ENCODE measurements at places on chromosomes 6 and 20.
A peak's percentile ranks its signal among the peaks of the same experiment; 100 is the strongest.

DNA sequence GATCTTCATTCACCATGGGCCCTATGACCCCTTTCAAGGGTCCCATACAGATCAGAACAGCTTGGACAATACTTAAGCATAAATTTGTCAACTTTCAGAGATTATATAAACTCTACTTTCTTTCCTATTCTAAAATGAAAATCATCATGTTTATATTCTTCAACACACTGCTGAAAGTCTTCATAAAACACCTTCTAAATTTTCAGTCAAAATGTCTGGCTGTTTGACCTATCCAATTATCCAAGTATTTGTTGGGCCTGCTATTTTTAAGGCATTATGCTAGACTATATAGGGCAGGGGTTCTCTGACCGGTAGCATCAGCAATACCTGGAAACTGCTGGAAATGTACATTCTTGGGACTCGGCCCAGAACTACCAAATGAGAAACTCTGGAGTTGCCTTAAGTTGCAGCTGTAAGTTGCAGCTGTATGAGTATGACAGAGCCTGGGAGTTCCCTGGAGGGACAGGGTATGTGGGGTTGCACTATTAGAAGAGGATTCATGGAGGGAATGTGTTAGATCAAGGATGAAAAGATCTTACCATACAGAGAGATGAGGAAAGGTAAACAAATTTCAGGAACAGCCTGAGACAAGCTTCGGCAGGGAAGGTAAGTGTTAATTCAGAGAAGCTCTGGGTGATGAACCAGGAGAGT, 293.0 kb downstream of the ADGB start:
- no peak for DNase-seq

- DNase-seq = no peak
Observed at GRCh38 chr6:11853678-11854407, 75.2 kb upstream of the ADTRP start.

- DNase-seq = peak; percentile 19
Observed at GRCh38 chr6:112258642-112259336, 4.4 kb upstream of the LAMA4 start.

GRCh38 chr20:64161356-64162238, 2.7 kb upstream of the MYT1 start:
- DNase-seq = peak; percentile 61

DNA sequence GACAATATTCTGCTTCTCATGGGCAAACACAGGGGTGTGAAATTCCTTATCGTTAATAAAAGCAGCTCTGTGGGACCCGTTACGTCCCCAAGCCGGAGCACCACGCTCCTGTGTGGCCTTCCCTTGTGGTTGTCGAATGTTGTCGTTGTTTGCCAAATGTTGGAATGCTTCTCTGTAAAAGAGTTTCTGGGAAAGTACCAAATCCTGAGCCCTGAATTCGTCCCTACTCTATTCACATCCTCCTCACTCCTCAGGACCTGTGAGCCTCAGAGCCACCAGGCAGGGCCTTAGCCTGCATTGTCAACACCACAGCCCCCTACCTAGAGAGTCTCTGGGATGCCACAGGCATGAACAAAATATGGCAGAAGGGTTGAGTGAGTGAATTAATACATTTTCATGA, 64.0 kb downstream of the THBS2 start:
- DNase-seq = no peak

DNA sequence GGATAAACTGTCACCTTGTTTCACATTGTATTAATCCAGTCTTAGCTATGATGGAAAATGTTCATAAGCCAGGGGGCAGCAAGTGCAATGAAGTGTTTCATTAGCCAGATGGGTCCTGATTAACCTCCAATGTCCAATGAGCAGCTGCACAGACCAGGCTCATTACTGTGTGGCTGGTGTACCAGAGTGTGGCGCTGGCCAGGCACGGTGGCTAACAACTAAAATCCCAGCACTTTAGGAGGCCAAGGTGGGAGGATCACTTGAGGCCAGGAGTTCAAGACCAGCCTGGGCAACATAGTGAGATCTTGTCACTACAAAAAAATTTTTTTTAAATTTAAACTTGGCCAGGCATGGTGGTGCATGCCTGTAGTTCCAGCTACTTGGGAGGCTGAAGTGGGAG, 201.7 kb upstream of the FOXQ1 start:
- peak; percentile 50 for DNase-seq

DNA sequence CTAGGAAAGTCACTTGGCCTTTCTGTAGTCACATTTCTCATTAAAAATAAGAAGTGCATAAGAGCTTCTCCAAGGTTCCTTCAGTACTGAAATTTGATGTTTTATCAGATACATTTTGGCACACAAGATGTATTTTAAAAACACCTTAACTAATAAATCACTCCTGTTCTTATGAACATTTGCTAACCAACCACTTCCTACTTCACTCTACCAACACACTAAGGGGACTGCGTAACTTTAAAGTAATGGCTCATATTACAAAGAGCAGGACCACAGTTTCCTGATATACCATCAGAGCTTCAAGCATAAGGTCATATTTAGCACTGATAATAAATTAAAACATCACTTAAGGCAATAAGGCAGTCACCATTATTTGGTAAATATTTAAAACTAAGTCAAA, 104.4 kb downstream of the RALGAPA2 start:
- no peak for DNase-seq

- no peak for DNase-seq
Observed at GRCh38 chr20:23459461-23460150, 6.9 kb upstream of the CST11 start.

- no peak for DNase-seq
Observed at GRCh38 chr20:33163856-33164762, 3.9 kb upstream of the BPIFA2 start.

GRCh38 chr20:17226410-17227218, at the start of gene PCSK2:
PCSK2 (plus strand) TSS chr20:17227040; CDS start chr20:17227306, 266 bp downstream.
- DNase-seq = no peak

DNA sequence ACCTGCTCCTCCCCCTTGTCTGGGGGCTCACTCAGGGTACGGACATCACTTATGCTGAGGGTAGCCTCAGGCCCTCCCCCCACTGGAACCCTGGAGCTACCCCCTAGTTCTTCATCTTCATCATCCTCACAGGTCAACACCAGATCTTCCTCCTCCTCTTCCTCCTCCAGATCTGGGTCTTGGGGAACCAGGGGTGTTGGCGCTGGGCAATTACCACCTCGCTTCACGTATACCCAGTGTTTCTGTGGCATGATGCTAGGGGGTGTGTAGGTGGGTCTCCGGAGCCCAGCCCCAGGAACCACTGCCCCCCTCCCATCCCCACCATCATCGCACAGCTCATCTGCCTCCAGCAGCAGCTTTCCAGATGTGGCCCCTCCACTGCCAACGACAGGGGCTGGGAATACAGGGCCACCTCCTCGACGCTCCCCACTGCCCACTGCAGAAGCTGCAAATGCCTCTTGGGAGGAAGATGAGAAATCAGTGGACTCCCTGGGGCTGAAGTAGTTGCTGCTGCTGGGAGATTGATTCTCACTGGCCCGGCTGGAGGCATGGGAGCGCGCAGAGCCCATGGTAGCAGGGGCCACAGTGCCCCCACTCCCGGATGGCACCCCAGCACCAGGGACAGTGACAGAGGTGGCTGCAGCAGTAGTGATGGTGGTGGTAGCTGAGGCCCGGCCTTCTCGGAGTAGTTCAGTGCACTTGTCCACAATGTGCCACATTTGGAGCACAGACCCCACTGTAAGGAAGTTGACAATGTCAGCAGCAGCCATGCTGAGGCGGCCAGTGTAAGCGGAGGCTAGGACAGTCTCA, 1.5 kb downstream of the ZBTB22 start:
- DNase-seq = no peak

DNA sequence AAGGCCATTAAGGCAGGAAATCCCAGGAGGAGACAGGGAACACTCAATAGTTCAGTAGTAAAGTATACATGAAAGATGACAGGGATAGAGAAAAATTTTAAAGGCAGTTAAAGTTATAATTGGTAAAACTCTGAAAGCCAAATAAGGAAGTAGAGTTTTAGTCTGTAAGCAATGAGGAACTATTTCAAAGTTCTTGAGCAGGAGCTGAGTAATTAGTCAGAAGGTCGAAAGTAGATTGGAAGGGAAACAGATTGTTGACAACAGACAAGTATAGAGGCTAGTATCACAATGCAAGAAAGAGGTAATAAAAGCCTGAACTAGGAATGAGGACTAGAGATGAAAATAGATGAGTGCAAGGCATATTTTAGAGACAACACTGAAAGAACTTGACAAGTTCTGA, 150.3 kb downstream of the CDK19 start:
- DNase-seq = no peak

DNA sequence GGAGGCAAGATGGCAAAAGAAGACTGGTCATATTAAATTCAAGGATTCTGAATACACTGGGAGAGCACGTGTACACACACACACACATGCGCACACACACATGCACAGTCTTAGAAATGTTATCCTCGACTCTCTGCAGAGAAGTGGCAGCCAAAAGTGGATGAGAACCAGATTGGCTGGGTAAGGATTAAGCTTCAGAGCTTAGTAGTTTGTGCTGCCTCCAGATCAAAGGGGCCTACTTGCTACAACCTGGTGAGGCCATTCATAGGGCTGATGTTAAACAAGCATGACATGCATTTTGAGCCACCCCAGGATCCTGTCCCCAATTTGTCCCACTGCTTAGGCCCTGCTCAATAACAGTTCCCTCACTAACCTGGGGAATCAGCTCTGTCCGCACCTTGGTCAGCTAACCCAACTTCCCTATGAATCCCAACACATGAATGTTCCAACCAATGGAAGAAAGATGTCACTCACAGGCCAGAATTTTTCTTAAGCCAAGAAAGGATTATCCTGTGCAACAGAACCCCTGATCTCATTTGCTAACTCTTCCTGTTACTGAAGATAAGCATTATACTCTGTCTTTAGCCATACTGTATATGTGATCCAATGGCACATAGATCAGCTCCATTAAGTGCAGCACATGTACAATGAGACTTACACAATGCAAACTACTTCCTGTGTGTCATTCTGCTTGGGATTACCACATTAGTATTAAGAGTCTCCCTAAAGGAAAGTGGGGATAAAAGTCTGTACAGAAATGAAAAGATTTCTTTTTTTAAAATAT, 31.0 kb downstream of the TOMM6 start:
- DNase-seq = no peak

DNA sequence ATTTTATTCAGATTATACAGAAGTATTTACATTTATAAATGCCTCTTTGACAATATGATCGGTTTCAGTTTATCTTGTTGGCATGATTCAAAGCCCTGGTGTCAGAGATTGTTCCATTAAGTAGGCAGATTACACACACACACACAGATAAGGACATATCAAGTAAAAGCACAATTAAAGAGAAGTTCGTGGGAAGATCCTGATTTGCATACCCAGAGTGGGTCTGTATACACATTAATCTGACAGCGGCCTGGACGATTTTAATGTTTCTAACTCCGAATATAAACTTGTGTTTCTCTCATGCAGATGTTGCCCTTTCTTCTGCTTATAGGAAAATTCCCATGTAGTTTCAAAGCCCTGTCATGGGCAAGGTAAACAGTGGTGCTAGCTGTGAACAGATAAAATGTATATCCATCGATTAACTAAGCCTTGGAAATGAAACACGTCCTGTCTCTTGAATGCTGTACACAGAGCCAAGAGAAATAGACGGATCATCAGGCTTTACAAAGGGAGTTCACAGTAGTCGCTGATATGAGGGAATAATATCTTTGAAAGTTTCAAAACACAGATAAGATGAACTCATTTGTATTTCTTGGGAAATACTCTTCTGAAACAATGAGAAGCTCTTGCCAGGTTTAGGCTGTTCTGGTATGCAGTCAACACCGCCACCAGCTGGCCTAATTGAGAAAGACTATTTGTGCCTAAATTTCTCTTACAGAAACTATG, 108.2 kb upstream of the GMDS start:
- peak; percentile 48 for DNase-seq

- DNase-seq = no peak
Observed at GRCh38 chr6:125169058-125169457, 15.5 kb downstream of the TPD52L1 start.

- no peak for DNase-seq
Observed at GRCh38 chr6:12361042-12361765, 71.0 kb downstream of the EDN1 start.

DNA sequence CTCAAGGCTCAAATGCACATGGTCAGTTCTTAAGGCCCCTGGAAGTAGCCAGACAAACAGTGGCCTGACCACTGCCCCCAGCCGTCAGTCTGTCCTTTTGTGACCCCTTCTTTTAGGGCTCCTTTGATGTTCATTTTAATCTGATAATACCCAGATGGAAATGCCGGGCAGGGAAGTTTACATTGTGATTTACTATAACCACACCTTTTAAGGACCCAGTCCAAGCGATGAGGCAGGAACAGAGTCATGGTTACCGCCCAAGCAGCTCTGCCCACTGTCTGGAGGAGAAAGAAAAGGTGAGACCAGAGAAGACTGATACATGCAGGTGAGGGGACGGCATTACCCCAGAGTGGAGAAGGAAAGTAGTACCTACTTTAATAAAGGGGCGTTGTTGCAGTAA, 110.6 kb downstream of the PLEKHG1 start:
- DNase-seq = no peak

DNA sequence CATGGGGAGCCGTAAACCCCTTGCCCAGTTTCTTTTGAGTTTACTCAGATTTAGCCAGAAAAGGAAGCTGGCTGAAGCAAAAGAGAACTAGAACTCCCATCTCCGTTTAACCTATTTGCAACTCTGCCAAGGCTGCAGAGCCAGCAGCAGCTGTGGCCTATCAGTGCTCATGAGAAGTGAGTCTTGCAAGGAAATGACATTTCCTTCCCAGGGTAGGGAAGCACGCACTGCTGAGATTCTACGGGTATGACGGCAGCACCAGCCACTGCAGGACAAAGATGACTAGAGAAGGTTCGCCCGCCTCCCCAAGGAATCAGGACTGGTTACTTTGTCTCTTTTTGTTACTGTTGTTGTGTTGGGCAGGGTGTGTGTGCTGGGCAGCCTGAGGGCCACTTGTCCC, 47.6 kb downstream of the PPP1R3G start:
- no peak for DNase-seq

DNA sequence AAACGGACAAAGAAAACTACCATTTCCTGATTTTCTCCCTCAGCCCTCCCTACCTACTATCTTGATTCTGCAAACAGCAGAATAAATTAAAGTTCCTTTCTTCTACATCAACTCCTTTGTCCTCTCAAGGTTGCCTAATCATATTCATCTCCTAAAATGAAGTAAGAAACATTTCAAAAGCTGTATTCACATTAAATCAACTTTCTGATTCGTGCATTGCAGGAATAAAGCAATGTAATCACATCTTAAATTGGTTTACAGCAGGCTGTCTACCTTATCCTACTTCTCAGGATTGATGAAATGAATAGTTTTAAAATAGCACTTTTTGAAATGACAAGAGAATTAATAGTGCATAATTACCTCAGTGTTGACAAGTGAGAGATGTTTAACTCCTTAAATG, 25.1 kb downstream of the PRKN start:
- DNase-seq = no peak

GRCh38 chr20:49171909-49172308, 16.2 kb downstream of the STAU1 start:
- no peak for DNase-seq

GRCh38 chr20:815914-816606, 17.5 kb upstream of the FAM110A start:
- DNase-seq = peak; percentile 71

- DNase-seq = peak; percentile 3
Observed at GRCh38 chr6:28105245-28105639, 19.2 kb upstream of the ZSCAN16 start.

Data from SW480 (cell line).